Natural killer cell treated with Interleukin-12 subunit alpha and Interleukin-12 subunit beta and Interleukin-15 and Interleukin-18, amount 100 ng/mL, for 72 hours (primary cell): ENCODE measurements at places on chromosomes 1 and 21. TPM values are rescaled to one million over a fixed set of nuclear protein-coding genes. Genes with fewer than 3 reads are reported as not detected.

DNA sequence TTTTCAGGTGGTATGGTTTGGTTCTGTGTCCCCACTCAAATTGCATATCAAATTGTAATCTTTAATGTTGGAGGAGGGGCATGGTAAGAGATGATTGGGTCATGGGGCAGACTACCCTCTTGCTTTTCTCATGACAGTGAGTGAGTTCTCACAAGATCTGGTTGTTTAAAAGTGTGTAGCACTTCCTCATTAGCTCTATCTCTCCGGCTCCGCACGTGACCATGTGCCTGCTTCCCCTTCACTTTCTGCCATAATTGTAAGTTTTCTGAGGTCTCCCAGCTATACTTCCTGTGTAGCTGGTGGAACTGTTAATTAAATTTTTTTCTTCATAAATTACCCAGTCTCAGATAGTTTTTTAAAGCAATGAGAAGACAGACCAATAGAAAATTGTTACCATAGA lies 843.2 kb downstream of the AMY1C start:
- no peaks in the 10 kb centered on the region for H3K4me1 ChIP-seq
- DNase-seq, result no peak
- H3K36me3 ChIP-seq, result no peaks in the 10 kb centered on the region
- no peaks in the 10 kb centered on the region for H3K27me3 ChIP-seq
- no peak overlapping the region for H3K4me3 ChIP-seq

DNA sequence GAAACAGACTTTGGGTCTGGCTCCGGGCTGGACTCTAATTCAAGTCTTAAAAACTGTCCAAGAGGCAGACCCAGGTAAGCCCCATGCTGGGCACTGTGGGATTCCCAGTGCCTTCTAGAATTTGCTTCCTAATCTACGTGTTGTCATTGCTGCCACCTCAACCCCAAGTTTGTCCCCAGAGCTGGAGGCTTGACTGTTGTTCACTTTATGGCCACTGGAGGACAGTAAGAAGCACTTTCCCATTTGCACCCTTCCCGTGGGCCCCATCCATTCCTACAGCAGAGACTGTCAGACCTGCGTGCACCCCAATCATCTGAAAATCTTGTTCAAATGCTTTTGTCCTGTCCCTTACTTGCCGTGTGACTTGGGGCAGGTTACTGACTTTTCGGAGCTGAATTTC lies 29.4 kb upstream of the VASH2 start:
- H3K36me3 ChIP-seq, result no peaks in the 10 kb centered on the region
- DNase-seq, result no peak
- H3K4me1 ChIP-seq, result no peaks in the 10 kb centered on the region
- no peak overlapping the region for H3K4me3 ChIP-seq

DNA sequence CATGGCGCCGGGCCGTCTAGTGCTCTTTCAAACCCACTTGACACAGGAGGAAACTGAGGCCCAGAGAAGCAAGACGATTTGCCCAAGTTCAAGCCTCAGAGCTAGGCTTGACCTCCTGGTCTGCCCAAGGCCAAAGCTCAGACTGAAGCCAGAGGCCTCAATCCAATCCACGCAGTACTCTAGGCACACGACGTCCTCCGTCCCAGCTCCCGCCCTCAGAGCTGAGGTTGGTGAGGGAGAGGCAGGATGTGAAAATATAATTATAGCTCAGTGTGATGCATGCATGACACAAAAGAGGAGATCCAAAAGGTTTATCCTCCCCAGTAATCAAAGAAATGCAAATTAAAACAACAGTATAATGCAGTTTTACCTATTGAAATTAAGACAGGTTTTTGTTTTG lies 15.5 kb upstream of the ADGRB2 start:
- no peaks in the 10 kb centered on the region for H3K4me1 ChIP-seq
- DNase-seq, result no peak
- H3K27ac ChIP-seq, result no peak overlapping the region
- peaks cover 8% of the 10 kb centered on the region for H3K27me3 ChIP-seq
- H3K36me3 ChIP-seq, result no peaks in the 10 kb centered on the region

DNA sequence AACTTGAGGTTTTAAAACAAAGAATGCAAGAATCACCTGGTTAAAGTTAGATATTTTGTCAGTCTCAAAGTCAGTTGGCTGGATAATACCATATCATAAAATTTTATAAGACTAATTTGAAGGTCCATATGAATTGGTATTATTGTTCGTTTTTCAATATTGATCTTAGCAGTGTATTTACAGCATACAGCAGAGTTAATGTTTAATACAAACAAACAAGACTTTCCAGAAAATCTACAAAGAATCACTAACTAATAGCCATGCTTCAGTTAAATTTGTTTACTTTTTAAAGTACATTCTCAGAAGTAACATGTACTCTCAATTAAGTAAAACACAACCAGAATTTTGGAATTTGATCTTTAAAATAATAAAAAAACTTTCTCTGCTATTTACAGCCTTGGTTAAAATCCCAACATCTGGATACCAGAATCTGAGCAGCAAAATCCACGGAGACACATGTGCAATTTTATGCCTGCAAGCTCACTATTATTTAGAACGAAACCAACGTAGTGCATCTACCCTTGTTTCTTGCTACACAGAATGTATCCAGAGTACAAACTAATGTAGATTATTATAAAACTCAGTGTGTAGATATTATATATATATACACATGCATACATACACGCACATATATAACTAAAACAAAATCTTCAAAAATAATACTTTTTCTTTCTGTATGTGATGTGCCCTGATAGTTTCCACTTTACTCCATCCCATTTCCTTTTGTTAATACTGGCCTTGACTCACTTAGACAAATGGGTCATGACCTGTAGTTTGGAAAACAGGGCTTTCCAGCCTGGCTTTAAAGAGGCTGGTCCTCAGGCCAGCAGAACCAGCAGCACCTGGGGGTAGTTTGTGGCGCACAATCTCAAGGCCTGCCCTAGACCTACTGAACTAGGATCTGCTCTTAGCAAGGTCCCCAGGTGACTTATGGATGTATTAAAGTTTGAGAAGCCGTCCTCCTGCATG lies 63.6 kb upstream of the ERG start:
- peaks cover 40% of the 10 kb centered on the region for H3K27me3 ChIP-seq
- no peaks in the 10 kb centered on the region for H3K36me3 ChIP-seq
- H3K4me3 ChIP-seq, result no peak overlapping the region
- no peaks in the 10 kb centered on the region for H3K4me1 ChIP-seq

DNA sequence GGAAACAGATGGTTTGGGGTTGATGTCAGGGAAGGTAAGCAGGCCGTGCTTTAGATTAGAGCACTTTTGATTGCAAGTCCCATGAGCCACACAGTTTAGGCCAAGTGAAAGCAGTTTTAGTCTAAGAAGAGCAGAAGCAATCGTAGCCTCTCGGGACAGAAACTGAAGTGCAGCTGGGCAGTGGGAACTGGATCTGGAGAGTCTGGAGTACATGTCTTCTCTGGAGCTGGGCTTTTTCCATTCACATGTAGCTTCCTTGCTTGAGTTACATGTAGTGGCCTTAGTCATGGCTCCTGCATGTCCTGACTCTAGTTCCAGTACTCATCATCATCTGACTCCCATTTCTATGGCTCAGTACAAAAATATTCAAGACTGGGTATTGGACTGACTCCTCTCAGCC lies 16.7 kb downstream of the CAMTA1 start:
- H3K36me3 ChIP-seq, result no peaks in the 10 kb centered on the region
- no peak overlapping the region for H3K4me3 ChIP-seq
- H3K4me1 ChIP-seq, result peaks cover 22% of the 10 kb centered on the region
- no peak overlapping the region for H3K27ac ChIP-seq
- no peak for DNase-seq

GRCh38 chr1:199403531-199404116 lies 623.9 kb upstream of the NR5A2 start:
- no peaks in the 10 kb centered on the region for H3K36me3 ChIP-seq
- DNase-seq, result no peak
- H3K4me3 ChIP-seq, result no peak overlapping the region
- peaks cover 9% of the 10 kb centered on the region for H3K4me1 ChIP-seq

GRCh38 chr1:164695956-164696665 lies 137.1 kb downstream of the PBX1 start:
- no peak overlapping the region for H3K27ac ChIP-seq
- H3K27me3 ChIP-seq, result peaks cover 3% of the 10 kb centered on the region
- no peak for DNase-seq
- H3K4me3 ChIP-seq, result no peak overlapping the region
- no peaks in the 10 kb centered on the region for H3K36me3 ChIP-seq

DNA sequence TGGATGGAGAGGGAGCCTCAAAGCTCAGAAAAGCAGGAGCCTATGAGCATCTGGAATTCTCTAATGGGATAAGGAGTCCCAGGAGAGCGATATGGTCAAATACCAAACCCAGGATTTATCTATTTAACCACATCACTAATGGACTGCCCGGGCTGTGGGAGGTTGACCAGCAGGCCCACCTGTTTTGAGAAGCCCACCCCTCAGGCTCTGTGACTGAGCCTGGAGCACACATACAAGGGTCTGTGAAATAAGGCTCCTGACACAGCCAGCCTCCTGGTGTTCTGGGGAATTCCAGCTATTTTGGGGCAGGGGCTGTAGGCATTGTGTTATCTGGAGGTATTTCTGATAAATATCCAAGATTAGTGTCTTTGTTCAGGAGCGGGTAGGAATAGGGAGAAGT lies 132.0 kb upstream of the C1orf21 start:
- H3K27me3 ChIP-seq, result peaks cover 29% of the 10 kb centered on the region
- H3K27ac ChIP-seq, result no peak overlapping the region
- no peaks in the 10 kb centered on the region for H3K36me3 ChIP-seq

- no peaks in the 10 kb centered on the region for H3K36me3 ChIP-seq
- no peak overlapping the region for H3K27ac ChIP-seq
- no peaks in the 10 kb centered on the region for H3K4me1 ChIP-seq
- peaks cover 50% of the 10 kb centered on the region for H3K27me3 ChIP-seq
- no peak for DNase-seq
Observed at GRCh38 chr1:64121766-64122385, 81.5 kb upstream of the UBE2U start.

GRCh38 chr1:176896216-176896615 lies 268.3 kb downstream of the ASTN1 start:
- no peak overlapping the region for H3K4me3 ChIP-seq
- H3K27ac ChIP-seq, result no peak overlapping the region
- no peak for DNase-seq
- peaks cover 3% of the 10 kb centered on the region for H3K4me1 ChIP-seq
- H3K27me3 ChIP-seq, result peaks cover 3% of the 10 kb centered on the region

DNA sequence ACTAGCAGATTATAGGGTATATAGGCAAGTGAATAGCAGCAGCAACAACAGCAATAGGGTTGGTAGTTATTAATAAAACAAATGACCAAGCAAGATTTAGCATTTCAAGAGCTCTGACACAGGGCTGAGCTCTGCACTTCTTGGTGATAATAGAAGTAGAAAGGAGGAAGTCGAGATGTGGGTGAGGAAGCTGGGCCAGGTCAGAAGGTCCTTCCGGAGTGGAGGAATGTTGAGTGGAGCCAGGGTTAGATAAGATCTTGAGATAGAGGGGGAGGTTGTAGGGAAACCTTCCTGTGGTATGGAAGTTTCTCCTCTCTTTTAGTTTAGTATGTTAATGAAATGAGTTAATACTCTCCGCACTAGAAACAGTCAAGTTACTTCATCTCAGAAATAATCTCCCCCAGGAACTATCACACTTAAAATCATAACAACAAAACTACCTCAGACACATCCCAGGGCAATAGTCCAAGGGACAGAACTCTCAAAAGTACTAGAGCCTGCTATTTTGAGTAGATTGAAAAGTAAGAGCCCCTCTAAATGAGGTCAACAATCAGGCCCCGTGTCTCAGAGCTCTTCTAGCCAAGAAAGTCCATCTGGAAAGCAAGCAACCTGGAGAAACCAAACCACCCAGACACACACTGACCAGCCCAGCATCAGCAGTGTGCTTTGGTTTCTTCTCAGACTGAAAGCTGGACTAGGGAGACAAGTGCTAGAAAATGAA lies 45.4 kb upstream of the ATP1B1 start:
- DNase-seq, result no peak
- no peak overlapping the region for H3K4me3 ChIP-seq
- H3K36me3 ChIP-seq, result no peaks in the 10 kb centered on the region
- H3K4me1 ChIP-seq, result peaks cover 10% of the 10 kb centered on the region

DNA sequence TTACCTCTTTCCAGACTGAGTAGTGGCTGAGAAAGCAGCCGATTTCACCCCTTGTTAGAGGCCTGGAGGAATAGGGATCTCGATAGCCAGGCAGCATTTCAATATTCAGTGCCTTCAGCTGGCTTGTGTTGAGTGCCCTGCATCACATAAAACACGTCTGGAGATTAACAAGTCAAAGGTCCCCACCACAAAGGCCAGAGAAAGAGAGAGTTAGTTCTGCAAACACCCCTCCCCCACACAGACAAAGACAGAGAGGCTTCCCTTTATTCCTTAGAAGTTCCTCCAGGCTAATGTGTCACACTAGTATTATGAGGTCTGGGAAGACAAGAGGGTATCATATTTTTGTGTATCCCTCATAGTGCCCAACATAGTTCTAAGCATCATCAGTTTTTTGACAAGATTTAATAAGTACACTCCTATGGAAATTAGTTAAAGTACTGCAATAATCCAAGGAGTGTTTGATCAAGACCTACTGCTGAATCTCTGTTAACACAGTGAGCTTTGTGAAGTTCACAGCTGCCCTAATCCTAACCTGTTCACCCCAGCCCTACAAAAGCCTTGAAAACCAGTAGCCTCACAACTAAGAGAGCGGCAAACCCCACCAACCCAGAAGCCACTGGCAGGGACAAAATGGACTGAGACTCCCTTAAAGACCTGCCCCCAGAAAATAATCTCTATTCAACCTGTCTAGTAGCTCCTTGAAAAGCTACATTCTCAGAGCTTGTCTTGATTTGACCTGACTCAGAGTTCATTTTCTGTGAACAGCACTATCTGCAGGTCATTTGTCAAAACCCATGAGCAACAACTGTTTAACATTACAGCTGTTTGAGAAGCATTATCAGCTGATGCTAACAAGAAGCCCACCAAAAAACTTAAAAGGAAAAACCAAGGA lies 91.9 kb downstream of the COLGALT2 start:
- no peaks in the 10 kb centered on the region for H3K27me3 ChIP-seq
- no peak overlapping the region for H3K27ac ChIP-seq
- no peak overlapping the region for H3K4me3 ChIP-seq

GRCh38 chr1:6547301-6547700 lies 7.0 kb downstream of the NOL9 start:
- DNase-seq, result no peak
- H3K36me3 ChIP-seq, result peaks cover 21% of the 10 kb centered on the region
- H3K27me3 ChIP-seq, result no peaks in the 10 kb centered on the region
- no peak overlapping the region for H3K4me3 ChIP-seq
- H3K27ac ChIP-seq, result peak overlapping the region; percentile 4

DNA sequence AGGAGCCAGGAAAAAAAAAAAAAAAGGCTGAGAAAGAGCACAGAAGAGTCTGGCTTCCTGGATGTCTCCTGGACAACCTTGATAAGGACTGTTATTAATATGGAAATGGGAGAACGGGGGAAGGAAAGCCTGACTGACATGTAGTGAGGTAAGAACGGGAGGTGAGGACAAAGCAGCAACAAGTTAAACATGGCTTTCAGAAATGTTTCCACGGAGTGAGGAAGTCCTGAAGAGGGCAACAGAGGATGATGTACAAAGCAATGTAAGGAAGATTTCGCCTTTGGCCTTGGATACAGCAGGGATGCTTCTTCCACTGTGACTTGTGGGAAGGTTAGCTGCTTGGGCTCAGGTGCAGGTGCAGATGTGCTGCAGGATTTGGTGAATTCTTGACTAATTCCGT lies 11.9 kb upstream of the NIBAN1 start:
- no peaks in the 10 kb centered on the region for H3K36me3 ChIP-seq
- H3K27me3 ChIP-seq, result peaks cover 32% of the 10 kb centered on the region

Gene FAM177B
- total RNA-seq, result not detected

Gene CD160
- total RNA-seq, result 0.31 TPM

Gene CBR3
- total RNA-seq, result 6.5 TPM

Gene LCE3E
- total RNA-seq, result not detected

Gene CRABP2
- total RNA-seq, result 2.4 TPM

Gene MYCL
- 0.36 TPM for total RNA-seq

Gene SLC5A3
- 59.1 TPM for total RNA-seq

Gene ZNF687
- 31.2 TPM for total RNA-seq

Gene SLAMF7
- total RNA-seq, result 1,669 TPM

Gene RGS8
- total RNA-seq, result not detected

Gene MYBPH
- total RNA-seq, result not detected
